Colonic mucosa (tissue), 4 donors: ENCODE measurements at places on chromosomes 7 and 10. TPM values are rescaled to one million over a fixed set of nuclear protein-coding genes. Genes with fewer than 3 reads are reported as not detected.

DNA sequence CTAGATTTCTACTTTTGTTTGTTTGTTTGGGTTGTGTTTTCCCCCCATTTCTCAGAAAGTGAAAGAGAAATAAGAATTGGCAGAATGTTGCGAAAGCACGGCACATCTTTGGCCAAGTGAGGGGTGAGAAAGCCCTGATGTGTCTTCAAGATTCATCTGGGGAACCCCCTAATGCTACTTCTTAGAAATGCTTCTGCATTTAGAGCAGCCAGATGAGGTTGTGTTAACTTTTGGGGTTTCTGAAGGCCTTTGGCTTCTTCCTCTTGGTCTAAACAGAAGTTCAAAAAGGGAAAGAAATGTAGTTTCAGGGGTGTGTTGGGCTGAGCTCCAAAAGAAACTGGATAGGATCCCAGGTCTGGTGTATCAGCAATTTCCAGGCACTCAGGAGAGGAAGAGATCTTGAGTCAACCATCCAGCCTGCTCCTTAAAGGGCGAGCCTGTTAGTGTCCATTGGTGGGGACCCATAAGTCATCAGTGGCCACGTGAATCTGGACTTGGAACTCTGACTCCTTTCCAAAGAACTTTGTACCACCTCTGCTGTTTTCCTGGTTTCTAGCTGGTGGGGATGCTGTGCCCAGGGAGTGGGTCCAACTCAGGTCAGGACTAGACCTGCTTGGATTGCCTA lies 6.5 kb downstream of the DUSP5 start:
- H3K27ac ChIP-seq: peak overlapping the region; percentile 55
- no peak overlapping the region for H3K4me3 ChIP-seq
- H3K27me3 ChIP-seq: peaks cover 4% of the 10 kb centered on the region
- H3K4me1 ChIP-seq: peaks cover 7% of the 10 kb centered on the region

GRCh38 chr10:43958964-43959363 lies 310.3 kb upstream of the ZNF32 start:
- no peak overlapping the region for H3K4me3 ChIP-seq
- H3K27ac ChIP-seq: no peak overlapping the region
- no peaks in the 10 kb centered on the region for H3K4me1 ChIP-seq
- H3K27me3 ChIP-seq: no peaks in the 10 kb centered on the region

DNA sequence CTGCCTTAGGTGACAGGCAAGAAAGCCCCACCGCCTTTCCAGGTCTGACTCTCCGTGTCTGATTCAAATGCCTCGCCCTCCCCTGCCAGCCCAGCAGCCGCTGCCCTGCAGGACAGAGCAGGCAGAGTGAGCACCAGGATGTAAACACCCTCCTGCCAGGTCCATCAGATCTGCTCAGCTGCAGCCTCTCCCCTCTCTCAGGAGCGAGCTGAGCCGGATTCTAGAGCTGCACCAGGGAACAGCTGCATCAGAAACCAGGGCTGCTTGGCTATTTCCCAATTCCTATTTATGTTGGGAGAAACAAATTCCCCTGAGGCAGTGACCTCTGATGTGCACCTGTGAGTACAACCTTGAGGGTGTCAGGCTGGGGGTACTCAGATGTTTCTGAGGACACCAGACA lies 121.5 kb upstream of the ZMIZ1 start:
- H3K4me1 ChIP-seq: no peaks in the 10 kb centered on the region
- H3K27ac ChIP-seq: no peak overlapping the region
- DNase-seq: no peak
- no peaks in the 10 kb centered on the region for H3K36me3 ChIP-seq

GRCh38 chr10:119316729-119317097 lies 109.3 kb downstream of the GRK5 start:
- H3K27ac ChIP-seq: peak overlapping the region; percentile 59
- no peak overlapping the region for H3K4me3 ChIP-seq
- no peaks in the 10 kb centered on the region for H3K27me3 ChIP-seq
- H3K4me1 ChIP-seq: peaks cover 6% of the 10 kb centered on the region

DNA sequence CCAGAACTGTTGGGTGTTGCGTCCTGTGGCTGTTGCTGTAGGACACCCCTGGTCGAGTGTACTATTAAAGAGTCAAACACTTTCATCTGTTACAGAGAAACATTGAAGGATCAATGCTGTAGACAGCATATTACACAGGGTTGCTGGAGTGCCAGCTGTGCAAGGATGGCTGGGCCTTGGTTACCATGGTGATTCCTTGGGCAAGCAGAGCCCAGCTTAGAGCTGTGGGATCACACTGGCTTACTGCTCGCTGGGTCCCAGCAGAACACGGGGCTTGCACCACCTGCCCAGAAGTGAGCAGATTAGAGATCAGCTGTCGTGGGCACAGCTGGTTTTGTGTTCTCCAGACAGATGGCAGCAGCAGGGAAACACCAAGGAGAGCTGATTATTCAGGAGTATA lies 76.0 kb downstream of the GPR141 start:
- DNase-seq: no peak
- H3K27me3 ChIP-seq: no peaks in the 10 kb centered on the region
- H3K4me1 ChIP-seq: no peaks in the 10 kb centered on the region
- H3K4me3 ChIP-seq: no peak overlapping the region

- no peaks in the 10 kb centered on the region for H3K27me3 ChIP-seq
- no peak overlapping the region for H3K27ac ChIP-seq
- H3K4me3 ChIP-seq: no peak overlapping the region
- no peak for DNase-seq
- no peaks in the 10 kb centered on the region for H3K4me1 ChIP-seq
These were observed 8.2 kb downstream of the EGFR start for GRCh38 chr7:55026867-55027490.

Gene BRAT1
- total RNA-seq: 40.0 TPM

Gene FAM20C
- total RNA-seq: 18.9 TPM

Gene TFPI2
- total RNA-seq: 1.6 TPM
